Neural progenitor cell (in vitro differentiated cells): ENCODE measurements at places on chromosomes 13 and 19. TPM values are rescaled to one million over a fixed set of nuclear protein-coding genes. Genes with fewer than 3 reads are reported as not detected.

- no peaks in the 10 kb centered on the region for H3K27me3 ChIP-seq
- H3K4me1 ChIP-seq, result peaks cover 18% of the 10 kb centered on the region
- H3K4me3 ChIP-seq, result no peak overlapping the region
- no peak for DNase-seq
These were observed 7.5 kb downstream of the ELAVL1 start for GRCh38 chr19:7997809-7998480.

GRCh38 chr19:3007975-3008374 lies 21.1 kb downstream of the TLE2 start:
- no peak overlapping the region for H3K27ac ChIP-seq
- H3K4me1 ChIP-seq, result peaks cover 5% of the 10 kb centered on the region
- H3K4me3 ChIP-seq, result no peak overlapping the region
- no peaks in the 10 kb centered on the region for H3K27me3 ChIP-seq

GRCh38 chr13:30734439-30734838 lies 904 bp upstream of the ALOX5AP start:
- no peak overlapping the region for H3K27ac ChIP-seq
- H3K36me3 ChIP-seq, result no peaks in the 10 kb centered on the region
- DNase-seq, result no peak
- peaks cover 12% of the 10 kb centered on the region for H3K4me1 ChIP-seq
- no peak overlapping the region for H3K4me3 ChIP-seq
- no peaks in the 10 kb centered on the region for H3K27me3 ChIP-seq

The SOX21 gene
- 94.7 and 132 TPM in 2 replicates for total RNA-seq

The ZNF723 gene
- total RNA-seq, result not detected in 2 replicates

DNA sequence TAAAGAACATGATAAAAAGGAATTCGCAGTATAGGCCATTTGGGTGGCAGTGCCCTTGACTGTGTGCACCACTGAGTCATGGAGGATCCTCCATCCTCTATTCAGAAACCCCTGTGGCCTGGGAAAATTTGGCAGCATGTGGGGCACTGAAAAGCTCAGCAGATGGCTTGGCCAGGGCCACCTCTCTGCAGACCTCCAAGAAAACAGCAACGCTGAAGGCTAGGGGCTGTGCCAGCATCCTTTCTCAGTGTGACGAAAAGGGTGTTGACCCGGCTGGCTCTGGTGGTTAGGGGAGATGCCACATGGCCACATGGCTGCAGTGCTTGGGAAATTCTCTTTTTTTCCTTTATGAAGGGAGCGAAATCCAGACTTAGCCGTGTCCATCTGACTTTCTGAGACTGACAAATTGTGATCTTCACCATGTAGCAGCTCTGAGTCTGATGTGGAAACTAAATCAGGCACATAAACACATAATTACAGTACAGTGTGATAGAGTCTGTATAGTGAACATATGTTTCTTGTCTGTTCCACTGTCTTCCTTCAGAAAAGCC lies 178.0 kb downstream of the KCTD12 start:
- no peaks in the 10 kb centered on the region for H3K27me3 ChIP-seq
- H3K4me3 ChIP-seq, result no peak overlapping the region
- no peak for DNase-seq
- H3K27ac ChIP-seq, result no peak overlapping the region
- no peaks in the 10 kb centered on the region for H3K36me3 ChIP-seq
- no peaks in the 10 kb centered on the region for H3K4me1 ChIP-seq

The GDF15 gene
- 0.19 and 2.5 TPM in 2 replicates for total RNA-seq

DNA sequence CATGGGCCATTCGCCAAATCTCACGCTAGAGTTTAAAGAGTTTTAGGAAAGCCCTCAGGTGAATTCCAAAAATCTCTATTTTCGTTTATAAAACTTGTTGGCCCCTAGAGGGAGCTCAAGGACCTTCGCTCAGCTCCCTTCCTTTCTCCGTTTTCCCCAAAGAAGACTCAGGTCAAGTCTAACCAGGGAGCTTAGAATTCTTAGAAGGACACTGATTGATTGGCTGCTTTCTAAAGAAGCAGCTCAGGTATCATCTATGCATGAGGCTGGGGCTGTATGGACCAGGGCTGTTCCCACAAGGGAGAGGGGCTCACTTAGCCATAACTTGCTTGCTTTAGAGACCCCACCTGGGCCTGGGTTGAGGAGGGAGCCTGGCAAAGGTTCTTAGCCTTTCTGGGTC lies 20.5 kb downstream of the DZIP1 start:
- H3K27ac ChIP-seq, result no peak overlapping the region
- no peaks in the 10 kb centered on the region for H3K27me3 ChIP-seq
- peak; percentile 70 for DNase-seq
- no peak overlapping the region for H3K4me3 ChIP-seq

The ADGRE3 gene
- not detected in 2 replicates for total RNA-seq

DNA sequence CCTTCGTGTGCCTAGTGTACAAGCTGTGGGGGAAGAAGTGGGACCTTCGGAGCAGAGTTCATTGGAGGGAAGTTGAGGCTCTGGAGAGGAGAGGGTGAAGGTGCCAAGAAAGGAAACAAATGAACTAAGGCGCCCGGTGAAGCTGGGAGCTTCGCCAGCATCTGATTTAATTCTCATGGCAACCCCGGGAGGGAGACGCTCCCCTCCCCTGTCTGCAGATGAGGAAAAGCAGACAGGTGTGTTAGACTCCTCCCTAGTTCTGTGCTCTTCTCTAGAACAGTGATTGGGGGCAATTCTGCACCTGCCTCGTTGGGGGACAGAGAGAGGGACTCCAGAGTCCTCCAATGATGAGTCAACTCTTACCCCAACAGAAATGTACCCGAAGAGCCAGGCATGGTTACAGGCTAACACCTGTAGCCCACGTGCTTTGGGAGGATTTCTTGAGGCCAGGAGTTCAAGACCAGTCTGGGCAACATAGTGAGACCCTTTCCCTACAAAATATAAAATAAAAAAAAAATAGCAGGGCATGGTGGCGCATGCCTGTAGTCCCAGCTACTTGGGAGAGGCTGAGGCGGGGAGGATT lies 4.2 kb downstream of the SSC5D start:
- H3K4me1 ChIP-seq, result peaks cover 17% of the 10 kb centered on the region
- DNase-seq, result no peak
- H3K27me3 ChIP-seq, result no peaks in the 10 kb centered on the region
- H3K4me3 ChIP-seq, result no peak overlapping the region
- H3K27ac ChIP-seq, result no peak overlapping the region

GRCh38 chr19:1672038-1672768 lies 19.8 kb upstream of the TCF3 start:
- no peaks in the 10 kb centered on the region for H3K36me3 ChIP-seq
- no peak overlapping the region for H3K27ac ChIP-seq
- peaks cover 100% of the 10 kb centered on the region for H3K27me3 ChIP-seq
- peak; percentile 73 for DNase-seq

The CRLF1 gene
- 0.84 TPM in 1 of 2 replicates, not detected in the other for total RNA-seq

DNA sequence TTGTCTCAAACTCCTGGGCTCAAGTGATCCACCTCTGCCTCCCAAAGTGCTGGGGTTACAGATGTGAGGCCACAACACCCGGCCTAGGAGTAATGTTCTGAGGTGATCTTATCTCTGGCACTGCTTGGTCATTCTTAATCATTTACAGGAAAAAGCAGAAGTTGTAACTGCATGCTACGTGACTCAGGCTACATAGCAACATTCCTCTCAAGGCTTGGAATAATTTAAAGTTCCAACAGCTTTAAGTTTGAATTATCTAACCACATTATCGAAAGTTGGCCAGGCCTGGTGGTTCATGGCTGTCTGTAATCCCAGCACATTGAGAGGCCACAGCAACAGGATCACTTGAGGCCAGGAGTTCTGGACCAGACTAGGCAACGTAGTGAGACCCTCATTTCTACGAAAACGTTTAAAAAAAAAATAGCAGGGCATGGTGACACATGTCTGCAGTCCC lies 3.9 kb upstream of the B9D2 start:
- no peak overlapping the region for H3K4me3 ChIP-seq
- no peaks in the 10 kb centered on the region for H3K27me3 ChIP-seq
- DNase-seq, result no peak

The CEACAM3 gene
- not detected in 2 replicates for total RNA-seq

DNA sequence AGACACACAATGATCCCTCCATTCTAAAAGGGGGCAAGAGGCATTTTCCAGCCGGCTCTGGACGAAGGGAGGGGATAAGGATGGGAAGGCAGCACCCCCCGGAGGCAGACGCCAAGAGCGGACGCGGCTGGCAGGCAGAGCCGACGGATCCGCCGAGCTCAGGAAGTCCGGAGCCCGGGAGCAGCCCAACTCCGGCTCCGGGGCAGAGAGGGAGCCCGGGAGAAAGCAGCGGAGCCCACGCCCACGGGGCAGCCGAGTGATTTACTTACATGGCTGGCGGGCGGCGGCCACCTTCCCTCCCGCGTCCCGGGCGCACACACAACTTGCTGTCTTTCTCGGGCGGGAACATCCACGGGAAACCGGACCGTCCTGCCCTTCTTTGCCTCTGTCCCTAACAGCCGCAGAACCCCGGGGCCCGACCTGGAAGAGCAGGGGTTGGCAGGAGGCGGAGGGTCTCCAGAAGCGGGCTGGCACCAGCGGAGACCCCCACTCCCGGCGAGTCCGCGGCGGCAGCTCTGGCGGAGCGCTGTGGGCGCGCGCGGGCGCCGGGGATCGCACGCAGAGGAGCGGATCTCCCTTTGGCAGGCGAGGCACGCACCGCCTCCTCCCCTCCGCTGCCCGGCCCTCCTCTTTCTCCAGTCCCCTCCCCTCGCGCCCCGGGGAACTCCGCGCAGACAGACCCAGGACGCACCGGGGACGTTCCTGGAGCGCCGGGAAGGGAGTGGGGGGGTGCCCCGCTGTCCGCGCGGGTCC lies at the start of gene LHFPL6:
LHFPL6 (minus strand) TSS at position 580 of the 753 bp plus-strand sequence.
- peak; percentile 90 for DNase-seq
- H3K27ac ChIP-seq, result no peak within 1 kb of the TSS
- no peaks in the 10 kb centered on the region for H3K4me1 ChIP-seq
- H3K36me3 ChIP-seq, result no peaks in the 10 kb centered on the region
- H3K27me3 ChIP-seq, result peaks cover 46% of the 10 kb centered on the region

The ANGPTL4 gene
- total RNA-seq, result 1.9 TPM in 1 of 2 replicates, not detected in the other

The SRRM5 gene
- total RNA-seq, result 0.25 TPM in 1 of 2 replicates, not detected in the other

GRCh38 chr19:36876993-36877938 lies 26.6 kb downstream of the ZNF345 start:
- H3K27ac ChIP-seq, result no peak overlapping the region
- peaks cover 53% of the 10 kb centered on the region for H3K36me3 ChIP-seq
- H3K4me1 ChIP-seq, result no peaks in the 10 kb centered on the region
- H3K27me3 ChIP-seq, result no peaks in the 10 kb centered on the region
- DNase-seq, result no peak
- no peak overlapping the region for H3K4me3 ChIP-seq

DNA sequence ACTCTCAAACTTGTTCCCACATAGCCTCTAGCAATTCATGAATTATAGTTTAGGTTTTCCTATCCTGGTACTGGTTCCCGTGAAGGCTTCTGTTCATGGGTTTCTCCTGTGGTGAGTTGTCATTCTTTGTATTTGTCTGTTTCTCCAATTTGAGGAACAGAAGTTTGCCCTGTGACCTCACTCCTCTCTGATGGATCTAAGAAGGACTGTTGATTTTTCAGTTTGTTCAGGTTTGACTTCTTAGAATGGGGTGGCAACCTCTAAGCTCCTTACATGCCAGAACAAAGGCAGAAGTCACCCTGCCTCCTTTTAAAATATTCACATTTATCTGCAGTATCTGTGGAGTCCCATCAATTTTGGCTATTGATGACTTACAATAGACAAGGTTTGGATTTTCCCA lies 354.0 kb downstream of the SPRY2 start:
- no peak overlapping the region for H3K4me3 ChIP-seq
- DNase-seq, result no peak
- H3K36me3 ChIP-seq, result no peaks in the 10 kb centered on the region
- no peak overlapping the region for H3K27ac ChIP-seq
- no peaks in the 10 kb centered on the region for H3K4me1 ChIP-seq

The FIZ1 gene
- total RNA-seq, result 4.8 and 10.8 TPM in 2 replicates

- H3K27ac ChIP-seq, result no peak overlapping the region
- DNase-seq, result peak; percentile 61
- H3K36me3 ChIP-seq, result peaks cover 6% of the 10 kb centered on the region
- no peaks in the 10 kb centered on the region for H3K4me1 ChIP-seq
- H3K4me3 ChIP-seq, result no peak overlapping the region
These were observed 62.1 kb downstream of the KLF2 start for GRCh38 chr19:16386619-16387240.

GRCh38 chr19:2428321-2428690 lies 920 bp upstream of the TIMM13 start:
- DNase-seq, result peak; percentile 76
- H3K4me1 ChIP-seq, result peaks cover 18% of the 10 kb centered on the region
- peak overlapping the region; percentile 81 for H3K4me3 ChIP-seq
- H3K27me3 ChIP-seq, result no peaks in the 10 kb centered on the region
- H3K27ac ChIP-seq, result peak overlapping the region; percentile 81

DNA sequence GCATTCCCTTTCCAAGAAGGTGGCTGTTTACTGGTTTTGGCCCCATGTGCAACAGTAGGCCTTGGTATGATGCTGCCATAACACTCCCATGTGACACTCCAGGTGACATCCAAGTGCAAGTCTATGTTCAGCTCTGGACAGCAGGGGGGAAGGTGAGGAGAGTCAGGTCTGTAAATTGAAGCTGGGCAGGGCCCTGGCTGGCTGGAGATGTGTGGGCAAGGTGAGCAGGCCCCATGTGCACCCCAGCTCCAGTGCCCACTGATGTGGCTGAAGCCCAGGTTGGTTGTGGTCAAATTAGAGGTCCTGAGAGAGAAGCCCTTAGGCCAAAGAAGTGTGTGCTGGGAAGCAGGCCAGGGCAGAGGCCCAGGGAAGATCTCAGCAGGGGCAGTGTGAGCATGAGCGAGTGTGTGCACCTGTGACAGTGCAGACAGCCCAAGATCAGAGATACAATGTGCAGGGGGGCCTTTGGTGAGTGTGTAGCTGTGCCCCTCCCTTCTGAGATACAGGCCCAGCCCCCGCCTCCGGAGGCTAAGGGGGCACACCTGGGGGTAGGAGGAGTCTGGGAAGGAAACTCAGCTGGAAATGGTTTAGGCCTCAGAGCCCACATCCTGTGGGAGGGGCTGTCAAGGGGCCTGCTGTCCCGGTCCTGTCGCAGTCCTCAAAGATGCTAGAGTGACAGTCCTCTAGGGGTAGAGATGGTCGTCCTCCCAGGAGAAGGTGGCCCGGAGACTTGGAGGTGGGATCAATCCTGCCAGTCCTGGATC lies 18.6 kb downstream of the DEDD2 start:
- no peak overlapping the region for H3K4me3 ChIP-seq
- no peak overlapping the region for H3K27ac ChIP-seq
- H3K36me3 ChIP-seq, result no peaks in the 10 kb centered on the region
- no peak for DNase-seq

- H3K27me3 ChIP-seq, result no peaks in the 10 kb centered on the region
- H3K4me3 ChIP-seq, result no peak overlapping the region
These were observed 24.4 kb downstream of the PLA2G4C start for GRCh38 chr19:48085904-48086864.

DNA sequence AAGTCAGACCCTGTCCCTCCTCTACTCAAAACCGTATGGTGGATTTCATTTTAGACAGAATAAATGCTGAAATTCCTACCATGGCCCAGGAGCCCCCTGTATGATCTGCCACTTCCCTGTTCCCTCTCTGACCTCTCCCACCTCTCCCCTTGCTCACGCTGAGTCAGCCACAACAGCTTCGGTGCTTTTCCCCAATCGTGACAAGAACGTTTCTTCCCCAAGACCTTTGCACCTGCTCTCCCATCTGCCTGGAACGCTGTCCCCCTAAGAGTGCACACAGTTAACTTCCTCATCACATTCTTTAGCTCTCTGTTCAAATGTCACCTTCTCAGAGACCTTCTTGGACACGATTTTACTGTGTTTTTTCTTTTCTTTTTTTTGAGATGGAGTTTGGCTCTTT lies 2.3 kb downstream of the VRK3 start:
- H3K36me3 ChIP-seq, result no peaks in the 10 kb centered on the region
- no peaks in the 10 kb centered on the region for H3K27me3 ChIP-seq
- no peak overlapping the region for H3K27ac ChIP-seq
- DNase-seq, result no peak

The ZAR1L gene
- 2.2 TPM in 1 of 2 replicates, not detected in the other for total RNA-seq
